ENCODE measurements at places on chromosomes 13 and 19.

DNA sequence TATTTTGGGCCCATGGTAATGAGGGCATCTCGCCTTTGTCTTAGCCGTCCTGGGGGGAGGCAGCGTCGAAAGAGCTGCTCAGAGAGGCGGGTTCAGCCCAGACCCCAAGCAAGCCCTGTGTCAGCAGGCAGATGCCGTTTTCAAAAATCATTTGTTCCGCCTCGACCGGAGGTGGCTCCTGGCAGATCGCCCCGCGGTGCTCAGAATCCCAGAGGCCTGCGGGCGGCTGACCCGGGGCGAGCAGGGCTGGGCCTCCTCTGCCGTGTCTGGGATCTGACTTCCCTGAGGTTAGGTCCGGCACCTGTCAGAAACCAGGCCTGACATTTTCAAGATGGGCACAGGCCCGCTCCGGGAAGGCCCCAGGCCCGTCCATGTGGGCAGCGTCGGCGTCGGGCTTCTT, 36.1 kb downstream of the CRTC1 start:
- no peaks in the 10 kb centered on the region for H3K4me1 ChIP-seq
- no peak overlapping the region for H3K27ac ChIP-seq
- H3K27me3 ChIP-seq: no peaks in the 10 kb centered on the region
- no peaks in the 10 kb centered on the region for H3K36me3 ChIP-seq
- DNase-seq: no peak
- no peak overlapping the region for H3K4me3 ChIP-seq

- no peaks in the 10 kb centered on the region for H3K27me3 ChIP-seq
- no peak for DNase-seq
- H3K4me1 ChIP-seq: no peaks in the 10 kb centered on the region
- H3K4me3 ChIP-seq: no peak overlapping the region
- no peaks in the 10 kb centered on the region for H3K36me3 ChIP-seq
- H3K27ac ChIP-seq: no peak overlapping the region
Measured at GRCh38 chr19:56831255-56831654, 9.3 kb downstream of the PEG3 start.

DNA sequence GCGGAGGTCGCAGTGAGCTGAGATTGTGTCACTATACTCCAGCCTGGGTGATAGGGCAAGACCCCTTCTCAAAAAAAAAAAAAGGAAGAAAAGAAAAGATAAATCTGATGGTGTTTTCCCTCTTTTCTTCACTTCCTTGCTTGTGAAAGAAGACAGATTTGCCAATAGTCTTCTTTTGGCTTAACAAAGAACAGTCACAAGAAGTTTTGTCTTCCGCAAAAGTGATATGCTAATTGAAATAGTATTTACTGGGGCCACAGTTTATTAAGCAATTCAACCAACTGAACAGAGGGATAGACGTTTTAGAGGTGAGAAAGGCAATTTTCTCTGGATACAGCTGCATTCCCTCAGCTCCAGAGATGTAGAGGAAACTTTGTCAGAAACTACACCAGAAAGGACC, 22.9 kb upstream of the PLAUR start:
- H3K27ac ChIP-seq: no peak overlapping the region
- H3K4me3 ChIP-seq: no peak overlapping the region
- H3K36me3 ChIP-seq: no peaks in the 10 kb centered on the region
- no peak for DNase-seq

- no peaks in the 10 kb centered on the region for H3K4me1 ChIP-seq
- no peaks in the 10 kb centered on the region for H3K27me3 ChIP-seq
- peak; percentile 97 for DNase-seq
- peak overlapping the region; percentile 77 for H3K4me3 ChIP-seq
Measured at GRCh38 chr19:51366389-51367254, 434 bp upstream of the ETFB start.

DNA sequence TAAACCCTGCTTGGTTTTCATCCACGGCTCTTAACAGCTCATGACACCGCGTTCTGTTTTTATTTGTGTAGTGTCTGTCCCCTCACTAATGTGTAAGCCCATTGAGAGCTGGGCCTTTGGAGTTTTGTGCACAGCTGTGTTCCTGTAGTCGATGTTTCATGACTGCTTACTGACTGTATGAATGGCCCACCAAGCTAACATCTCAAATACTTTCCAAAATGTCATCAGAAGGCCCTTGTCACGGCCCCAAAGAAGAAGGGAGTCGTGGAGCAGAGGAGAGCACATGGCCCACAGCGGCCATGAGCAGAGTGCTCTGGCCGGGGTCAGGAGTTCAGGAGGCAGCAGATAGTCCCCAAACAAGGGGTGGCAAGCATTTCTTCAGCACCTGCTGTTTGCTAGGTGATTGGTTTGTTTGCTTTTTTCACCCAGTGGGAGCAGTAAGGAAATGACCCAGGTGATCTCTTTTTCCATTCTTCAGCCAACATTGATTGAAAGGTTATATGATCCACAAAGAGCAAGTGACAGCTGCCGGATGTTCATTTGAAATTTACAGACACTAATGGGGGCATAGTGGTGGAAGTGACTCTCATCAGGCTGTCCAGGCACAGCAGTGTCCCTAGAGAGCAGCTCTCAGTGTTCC, 315.2 kb downstream of the ATP8A2 start:
- no peak overlapping the region for H3K27ac ChIP-seq
- no peaks in the 10 kb centered on the region for H3K27me3 ChIP-seq
- no peak for DNase-seq
- H3K4me1 ChIP-seq: no peaks in the 10 kb centered on the region

- H3K27me3 ChIP-seq: no peaks in the 10 kb centered on the region
- H3K36me3 ChIP-seq: no peaks in the 10 kb centered on the region
- no peak overlapping the region for H3K27ac ChIP-seq
- peaks cover 6% of the 10 kb centered on the region for H3K4me1 ChIP-seq
- no peak for DNase-seq
Measured at GRCh38 chr13:111227405-111227804, 93.0 kb upstream of the TEX29 start.

- no peak for DNase-seq
- H3K4me3 ChIP-seq: no peak overlapping the region
- H3K36me3 ChIP-seq: no peaks in the 10 kb centered on the region
- H3K27me3 ChIP-seq: no peaks in the 10 kb centered on the region
Measured at GRCh38 chr13:33634546-33634982, 183.4 kb upstream of the RFC3 start.

DNA sequence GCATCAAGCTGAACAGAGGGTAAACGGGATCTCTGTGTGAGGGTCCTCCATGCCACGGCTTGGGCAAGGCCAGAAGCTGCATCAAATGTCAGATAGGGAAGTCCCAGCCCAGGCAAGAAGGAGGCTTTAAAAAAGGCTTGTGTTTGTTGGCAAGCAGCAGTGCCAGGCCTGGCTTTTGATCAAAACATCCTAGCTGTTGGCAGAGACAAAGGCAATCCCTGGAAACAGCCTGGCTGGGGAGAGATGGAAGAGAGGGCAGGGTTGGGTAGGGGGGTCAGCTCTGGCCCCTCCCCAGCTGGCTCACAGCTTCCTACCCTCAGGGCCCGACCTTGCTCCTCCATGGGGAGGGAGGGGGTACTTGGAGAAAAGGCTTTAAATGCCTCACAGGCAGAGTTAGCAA, 61.8 kb upstream of the KCTD15 start:
- H3K27me3 ChIP-seq: no peaks in the 10 kb centered on the region
- no peak for DNase-seq
- H3K4me3 ChIP-seq: no peak overlapping the region
- H3K36me3 ChIP-seq: no peaks in the 10 kb centered on the region
- no peaks in the 10 kb centered on the region for H3K4me1 ChIP-seq
- H3K27ac ChIP-seq: no peak overlapping the region

- H3K36me3 ChIP-seq: no peaks in the 10 kb centered on the region
- H3K4me3 ChIP-seq: no peak overlapping the region
- DNase-seq: no peak
- no peaks in the 10 kb centered on the region for H3K27me3 ChIP-seq
- H3K4me1 ChIP-seq: no peaks in the 10 kb centered on the region
Measured at GRCh38 chr19:5992756-5993155, 14.8 kb upstream of the RANBP3 start.

- peaks cover 1% of the 10 kb centered on the region for H3K4me1 ChIP-seq
- H3K27me3 ChIP-seq: no peaks in the 10 kb centered on the region
- H3K27ac ChIP-seq: peak overlapping the region; percentile 58
Measured at GRCh38 chr13:98517576-98518310, 59.2 kb downstream of the STK24 start.

DNA sequence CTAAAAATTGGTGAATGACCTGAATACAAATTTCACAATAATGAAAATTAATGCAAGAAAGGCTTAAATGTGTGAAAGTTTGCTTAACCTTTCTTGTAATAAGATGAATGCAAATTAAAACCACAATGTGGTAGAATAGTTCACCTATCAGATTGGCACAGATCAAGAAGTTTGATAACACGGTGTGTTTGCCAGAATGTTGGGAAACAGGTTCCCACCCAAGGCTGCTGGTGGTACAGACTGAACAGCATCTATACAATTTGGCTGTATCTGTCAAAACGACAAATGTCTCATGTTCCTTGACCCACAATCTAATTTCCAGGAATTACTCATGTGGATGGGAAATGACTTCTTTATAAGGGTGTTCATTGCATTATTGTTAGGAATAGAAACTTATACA, 8.6 kb upstream of the IRS2 start:
- no peaks in the 10 kb centered on the region for H3K27me3 ChIP-seq
- H3K4me1 ChIP-seq: no peaks in the 10 kb centered on the region

DNA sequence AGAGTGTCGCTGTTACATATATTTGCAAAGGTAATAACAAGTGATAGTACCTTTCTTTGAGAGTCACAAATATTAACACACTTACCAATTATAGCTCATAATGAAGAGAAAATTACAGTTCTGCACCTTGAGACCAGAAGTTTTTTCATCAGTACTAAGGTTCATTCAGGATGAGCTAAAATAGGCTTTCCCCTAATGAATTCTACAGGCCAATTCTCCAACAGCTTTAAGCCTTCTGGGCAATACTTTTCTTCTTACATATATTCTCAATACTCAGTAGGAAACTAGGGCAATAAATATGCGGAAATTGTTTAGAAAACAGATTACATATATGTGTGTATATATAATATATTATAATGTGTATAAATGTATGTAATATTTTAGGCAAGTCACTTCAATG, 2672.8 kb upstream of the PCDH20 start:
- H3K36me3 ChIP-seq: no peaks in the 10 kb centered on the region
- no peaks in the 10 kb centered on the region for H3K4me1 ChIP-seq
- H3K27ac ChIP-seq: no peak overlapping the region

DNA sequence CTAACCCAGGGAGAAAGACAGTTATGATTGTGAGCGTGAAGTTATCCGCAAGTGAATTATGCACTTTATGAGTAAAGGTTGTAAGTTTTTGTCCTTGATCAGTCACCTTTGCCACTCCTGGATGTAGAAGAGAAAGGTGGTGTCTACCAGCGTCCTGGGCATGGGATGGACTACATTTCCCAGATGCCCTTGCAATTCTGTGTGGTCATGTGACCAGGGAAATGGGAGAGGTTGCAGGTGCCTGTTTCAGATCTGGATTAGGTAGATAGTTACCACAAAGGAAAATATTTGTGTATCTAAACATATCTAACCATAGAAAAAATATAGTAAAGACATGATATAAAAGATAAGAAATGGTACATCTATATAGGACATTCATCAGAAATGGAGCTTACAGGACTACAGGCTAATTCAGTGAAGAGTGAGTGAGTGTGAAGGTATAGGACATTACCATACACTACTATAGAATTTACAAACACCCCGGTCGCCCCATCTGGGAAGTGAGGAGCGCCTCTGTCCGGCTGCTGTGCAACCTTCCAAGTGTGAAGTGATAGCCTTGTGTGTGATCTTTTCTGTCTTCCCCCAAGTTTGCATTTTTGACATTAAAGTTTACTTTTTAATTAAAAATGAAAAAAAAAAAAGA, 51.6 kb upstream of the CACNA1A start:
- no peak overlapping the region for H3K4me3 ChIP-seq
- H3K27me3 ChIP-seq: no peaks in the 10 kb centered on the region
- H3K27ac ChIP-seq: no peak overlapping the region
- DNase-seq: no peak
- H3K36me3 ChIP-seq: no peaks in the 10 kb centered on the region

GRCh38 chr19:49427339-49427738, 2.2 kb downstream of the GFY start:
- H3K27ac ChIP-seq: no peak overlapping the region
- H3K4me1 ChIP-seq: peaks cover 7% of the 10 kb centered on the region
- no peak overlapping the region for H3K4me3 ChIP-seq

- no peaks in the 10 kb centered on the region for H3K27me3 ChIP-seq
- H3K36me3 ChIP-seq: no peaks in the 10 kb centered on the region
Measured at GRCh38 chr13:46385946-46386345, 1.1 kb downstream of the RUBCNL start.

DNA sequence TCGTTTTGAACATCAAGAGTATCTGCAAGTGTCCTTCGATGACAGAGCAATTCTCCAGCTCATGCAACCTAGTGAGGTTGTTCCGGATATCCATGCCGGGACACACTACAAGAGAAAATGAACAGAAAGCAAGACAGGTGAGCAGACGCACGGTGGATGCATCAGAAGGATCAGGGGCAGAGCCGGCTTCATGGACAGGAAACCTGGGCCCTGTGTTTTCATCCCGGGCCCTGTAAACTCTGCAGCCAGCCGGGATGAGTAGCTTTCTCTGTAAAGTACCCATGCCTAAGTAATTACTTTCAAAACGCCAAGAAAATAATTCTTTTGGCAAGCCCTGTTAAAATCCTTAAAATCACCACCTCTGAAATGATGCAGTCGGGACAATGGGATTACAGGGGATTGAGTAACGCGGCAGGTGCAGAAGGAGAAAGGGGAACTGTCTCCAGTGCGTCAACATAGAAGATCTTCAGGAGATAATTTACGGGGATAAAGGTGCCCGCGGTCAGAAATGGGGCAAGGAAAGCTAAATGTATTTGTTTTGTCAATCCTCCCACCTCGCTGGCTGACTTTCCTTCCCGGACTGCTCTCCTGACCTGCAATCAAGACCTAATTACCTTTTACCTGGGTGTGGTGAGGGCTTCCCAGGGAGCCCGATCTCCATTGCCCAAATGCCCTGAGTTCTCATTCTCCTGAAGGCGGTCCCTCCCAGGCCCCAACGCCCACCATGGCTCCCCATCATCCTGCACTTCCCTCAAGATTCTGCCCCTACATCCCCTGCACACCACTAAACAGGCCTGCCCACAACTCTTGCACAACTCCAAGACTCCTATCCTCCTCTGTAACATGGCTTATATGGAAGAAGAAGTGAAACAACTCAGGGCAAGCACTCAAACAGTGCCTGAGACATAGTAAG, 26.2 kb downstream of the INSR start:
- DNase-seq: no peak
- no peaks in the 10 kb centered on the region for H3K27me3 ChIP-seq
- no peaks in the 10 kb centered on the region for H3K36me3 ChIP-seq
- no peak overlapping the region for H3K4me3 ChIP-seq

- H3K27me3 ChIP-seq: no peaks in the 10 kb centered on the region
- H3K4me3 ChIP-seq: no peak overlapping the region
- H3K36me3 ChIP-seq: no peaks in the 10 kb centered on the region
- no peaks in the 10 kb centered on the region for H3K4me1 ChIP-seq
- DNase-seq: no peak
- no peak overlapping the region for H3K27ac ChIP-seq
Measured at GRCh38 chr13:54980651-54981050, 1952.0 kb downstream of the OLFM4 start.

GRCh38 chr13:99339736-99340397, 32.7 kb upstream of the GPR183 start:
- H3K27me3 ChIP-seq: no peaks in the 10 kb centered on the region
- H3K36me3 ChIP-seq: no peaks in the 10 kb centered on the region
- H3K4me3 ChIP-seq: no peak overlapping the region
- H3K27ac ChIP-seq: no peak overlapping the region
